HT1080 (cell line): ENCODE measurements at places on chromosomes 3 and 15. TPM values are rescaled to one million over a fixed set of nuclear protein-coding genes. Genes with fewer than 3 reads are reported as not detected.
A peak's percentile ranks its signal among the peaks of the same experiment; 100 is the strongest.

The NR1I2 gene
- total RNA-seq: 0.03 TPM in 2 replicates

The CDC25A gene
- 36.5 and 43.4 TPM in 2 replicates for total RNA-seq

The CLRN1 gene
- not detected in 2 replicates for total RNA-seq

The TIGIT gene
- 0.20 TPM in 1 of 2 replicates, not detected in the other for total RNA-seq

The SCAMP5 gene
- total RNA-seq: 0.90 and 1.8 TPM in 2 replicates

The MAPKBP1 gene
- total RNA-seq: 19.5 and 20.6 TPM in 2 replicates

The PIGBOS1 gene
- total RNA-seq: 13.0 and 15.4 TPM in 2 replicates

The RAB27A gene
- total RNA-seq: 9.5 and 12.8 TPM in 2 replicates

The GALNT15 gene
- total RNA-seq: 0.13 and 0.26 TPM in 2 replicates

The PLS1 gene
- total RNA-seq: 20.8 and 24.8 TPM in 2 replicates

The TLR9 gene
- total RNA-seq: not detected in 2 replicates

The EBLN2 gene
- 1.6 and 1.9 TPM in 2 replicates for total RNA-seq

The C3orf20 gene
- 0.05 TPM in 1 of 2 replicates, not detected in the other for total RNA-seq

The NLGN1 gene
- total RNA-seq: 1.6 and 3.1 TPM in 2 replicates

GRCh38 chr3:88775026-88775690 is 332.3 kb upstream of the EPHA3 start:
- DNase-seq: no peak

DNA sequence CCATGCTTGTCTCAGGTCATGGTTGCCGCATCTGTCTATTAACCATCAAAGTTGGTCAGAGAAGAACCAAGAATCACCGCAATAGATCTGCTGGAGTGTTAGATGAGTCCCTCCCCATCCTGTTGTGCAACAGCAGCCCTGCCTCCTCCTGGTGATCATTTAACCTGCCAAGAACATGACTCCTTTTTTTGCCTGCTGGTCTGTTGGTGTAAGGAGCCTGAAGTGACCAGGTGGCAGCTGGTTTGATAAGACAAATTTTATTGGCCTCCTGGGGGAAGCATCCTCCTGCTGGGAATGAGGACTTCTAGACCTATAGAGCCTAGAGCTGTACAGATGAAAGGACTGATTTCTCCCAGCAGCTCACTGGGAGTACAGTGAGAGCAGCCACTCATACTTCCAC is 43.5 kb upstream of the RAF1 start:
- no peak for DNase-seq

GRCh38 chr15:50262533-50262932 is 3.0 kb downstream of the HDC start:
- DNase-seq: no peak

DNA sequence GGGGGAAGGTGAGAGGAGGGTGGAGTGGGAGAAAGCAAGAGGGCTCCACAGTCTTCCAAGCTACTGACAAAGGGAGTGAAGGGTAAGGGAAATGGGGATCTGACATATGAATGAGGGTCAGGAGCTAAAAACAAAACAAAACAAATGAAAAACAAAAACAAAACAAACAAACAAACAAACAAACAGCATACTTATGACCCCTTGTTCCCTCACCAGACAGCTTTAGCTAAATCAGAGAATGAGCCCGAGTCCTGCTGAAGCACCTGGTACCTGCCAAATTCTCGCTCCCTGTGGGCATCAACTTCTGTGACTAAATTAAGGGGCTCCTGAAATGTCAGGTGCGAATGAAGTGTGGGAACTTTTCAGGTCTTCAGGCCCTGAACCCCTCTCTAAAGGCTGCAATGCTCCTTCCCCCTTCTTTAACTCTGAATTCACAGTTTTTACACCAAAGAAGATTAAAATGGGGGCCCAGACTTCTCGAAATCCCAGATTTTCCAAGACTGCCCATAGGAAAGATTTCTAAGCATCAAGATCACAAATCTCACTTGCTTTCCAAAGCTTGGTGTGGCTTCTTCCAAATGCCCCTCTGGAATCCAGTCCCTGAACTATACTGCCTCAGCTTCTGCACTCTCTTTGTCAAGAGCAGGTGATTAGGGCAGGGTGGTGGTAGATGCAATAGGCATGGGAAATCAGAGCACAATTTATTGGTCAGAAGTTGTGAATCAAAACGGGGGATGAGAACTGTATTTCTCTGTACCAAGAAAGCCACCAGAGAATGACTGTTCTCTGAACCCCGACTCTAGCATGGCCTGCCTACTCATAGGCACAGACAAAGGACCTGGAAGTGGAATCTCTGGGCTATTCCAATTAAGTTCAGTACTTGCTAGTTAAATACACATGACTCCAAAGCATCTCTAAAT is 40.9 kb downstream of the ZIC4 start:
- no peak for DNase-seq

DNA sequence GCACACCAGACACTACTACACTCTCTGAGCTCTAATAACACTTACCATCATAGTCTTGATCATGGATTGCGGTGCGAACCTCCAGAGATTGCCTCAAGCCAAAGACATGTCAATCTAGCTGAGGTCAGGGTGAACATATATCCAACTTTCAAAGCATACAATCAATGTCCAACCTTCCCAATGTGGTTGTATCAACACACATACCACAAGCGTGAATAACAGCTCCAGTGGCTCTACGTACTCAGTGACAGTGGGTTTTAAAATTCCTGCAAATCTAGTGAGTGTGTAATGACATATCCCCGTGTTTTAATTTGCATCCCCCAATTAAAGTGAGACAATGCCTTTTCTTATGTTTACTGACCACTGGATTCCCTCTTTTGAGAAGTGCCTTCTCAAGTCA is 29.6 kb downstream of the SFMBT1 start:
- DNase-seq: no peak

GRCh38 chr15:41556677-41557076 is 2.3 kb upstream of the TYRO3 start:
- no peak for DNase-seq

GRCh38 chr3:175200391-175201095 is 341.4 kb downstream of the NAALADL2 start:
- DNase-seq: peak; percentile 42

DNA sequence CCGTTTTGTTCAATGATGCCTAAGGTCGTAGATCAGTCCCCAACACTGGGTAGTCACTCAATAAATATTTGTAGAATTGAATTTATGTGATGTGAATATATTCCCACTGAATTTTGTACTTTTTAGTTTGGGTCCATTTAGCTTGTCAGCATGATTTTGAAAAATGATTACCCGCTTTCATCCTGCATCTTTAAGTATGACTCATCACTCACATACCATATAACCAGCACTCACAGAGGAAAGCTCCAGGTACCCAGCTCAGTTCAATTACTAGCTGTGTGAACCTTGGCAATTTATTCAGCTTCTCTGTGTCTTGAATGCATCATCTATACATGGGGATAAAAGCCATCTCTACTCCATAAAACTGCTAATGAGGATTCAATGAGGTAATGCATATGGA is 2.2 kb upstream of the MLF1 start:
- peak; percentile 58 for DNase-seq

DNA sequence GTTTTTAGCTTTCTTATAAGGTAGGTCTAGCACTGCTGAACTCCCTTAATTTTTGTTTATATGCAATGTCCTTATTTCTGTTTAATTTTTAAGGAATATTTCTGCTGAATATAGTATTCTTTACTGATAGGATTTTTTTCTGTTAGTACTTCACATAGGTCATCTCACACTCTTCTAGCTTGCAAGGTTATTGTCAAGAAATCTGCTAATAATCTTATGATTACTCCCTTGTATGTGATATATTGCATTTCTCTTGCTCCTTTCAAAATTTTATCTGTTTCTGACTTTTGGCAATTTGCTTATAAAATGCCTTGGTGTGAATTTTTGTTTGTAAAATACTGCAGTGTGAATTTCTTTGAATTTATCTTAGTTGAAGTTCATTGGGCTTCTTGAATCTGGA is 298.4 kb downstream of the GAP43 start:
- no peak for DNase-seq

DNA sequence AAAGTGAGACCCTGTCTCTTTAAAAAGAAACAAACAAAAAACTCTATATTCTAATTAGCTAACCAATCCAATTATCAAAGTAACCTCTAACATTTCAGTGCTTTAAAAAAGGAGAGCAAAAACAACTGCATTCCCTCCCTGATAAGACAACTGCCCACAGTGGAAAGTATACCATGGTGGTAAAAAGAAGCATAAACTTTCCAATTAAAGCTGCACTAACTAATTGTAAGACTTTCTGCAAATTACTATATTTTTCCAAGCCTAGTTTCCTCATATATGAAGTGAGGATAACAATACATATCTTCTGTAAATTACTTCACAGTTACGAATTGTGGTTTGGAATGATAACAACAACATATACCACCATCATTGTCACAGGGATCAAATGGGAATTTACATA is 35.5 kb downstream of the STAG1 start:
- DNase-seq: no peak

DNA sequence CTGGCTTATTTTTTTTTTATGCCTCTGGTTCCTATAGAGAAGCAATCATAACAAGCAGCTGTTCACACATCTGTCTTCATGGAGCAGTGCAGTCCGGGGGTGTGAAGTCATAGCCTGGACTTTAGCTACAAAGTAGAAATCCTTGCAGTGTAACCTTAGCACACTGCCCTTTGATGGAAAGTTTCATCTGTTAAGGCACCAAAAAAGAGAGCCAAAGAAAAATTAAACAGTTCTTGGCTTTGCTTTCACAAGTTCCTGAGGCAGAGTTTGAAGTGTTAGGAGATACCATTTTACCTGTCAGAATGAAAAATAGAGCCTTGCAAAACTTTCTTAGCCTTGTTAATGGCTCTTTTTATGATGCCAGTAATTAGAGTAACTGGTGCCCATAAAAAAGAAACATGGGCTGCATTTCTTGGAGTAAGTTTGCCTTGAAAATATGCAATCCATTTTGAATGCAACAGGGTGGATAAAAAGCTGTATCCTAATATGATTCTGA is 84.1 kb downstream of the PIK3R4 start:
- no peak for DNase-seq

DNA sequence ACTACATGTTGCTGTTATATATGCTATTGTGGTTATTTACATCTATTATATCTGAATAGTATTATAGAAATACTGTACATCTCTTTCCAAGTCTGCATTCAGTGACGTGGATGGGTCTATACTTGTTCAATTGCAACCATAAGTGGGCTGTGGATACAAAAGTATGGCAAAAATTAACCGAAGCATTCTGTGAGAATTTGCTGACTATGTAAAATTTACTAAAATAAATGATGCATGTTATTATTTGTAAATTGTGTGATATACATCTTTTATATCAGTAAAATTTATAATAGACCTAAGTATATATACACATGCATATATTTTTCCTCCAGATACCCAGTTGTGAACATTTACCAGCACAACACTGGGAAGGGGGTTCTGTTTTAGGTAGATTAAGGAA is 215.1 kb downstream of the NECTIN3 start:
- DNase-seq: no peak

DNA sequence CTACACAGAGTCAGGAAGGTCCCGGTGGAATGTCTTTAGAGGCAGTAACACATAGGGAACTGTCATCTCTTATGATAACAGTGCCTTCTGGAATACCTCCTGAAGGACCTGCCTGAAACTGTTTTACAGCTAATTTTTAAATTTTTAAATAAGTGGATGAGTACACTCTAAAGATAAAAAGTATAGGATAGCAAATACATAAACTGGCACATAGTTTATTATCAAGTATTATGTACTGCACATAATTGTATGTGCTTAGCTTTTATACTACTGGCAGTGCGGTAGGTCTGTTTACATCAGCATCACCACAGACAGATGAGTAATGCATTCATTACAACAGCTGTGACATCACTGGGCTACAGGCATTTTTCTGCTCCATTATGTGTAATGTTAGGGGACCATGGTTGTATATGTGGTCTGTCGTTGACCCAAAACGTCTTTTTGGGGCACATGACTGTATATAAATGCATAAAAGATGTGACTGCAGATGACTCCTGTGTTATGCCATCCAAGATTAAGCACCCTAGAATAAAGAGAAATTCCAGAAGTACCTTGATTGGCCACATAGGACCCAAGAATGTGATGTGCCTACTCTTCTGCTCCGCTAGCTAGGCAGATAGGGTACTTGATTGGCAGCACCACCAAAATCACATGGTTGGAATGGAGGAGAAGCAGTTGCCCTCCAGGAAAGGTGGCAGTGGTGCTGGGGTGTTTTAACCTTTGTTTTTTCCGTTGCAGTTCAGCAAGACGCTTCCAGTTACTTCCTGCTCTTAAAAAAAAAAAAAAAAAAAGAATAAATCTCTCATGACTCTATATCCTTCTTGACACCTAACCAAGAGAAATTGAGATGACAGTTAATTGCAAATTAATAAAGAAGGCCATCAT is 3.3 kb downstream of the VPS8 start:
- DNase-seq: peak; percentile 81

GRCh38 chr3:180782195-180782984 is 103.1 kb upstream of the CCDC39 start:
- no peak for DNase-seq

- no peak for DNase-seq
Measured at GRCh38 chr15:31397851-31398661, 71.4 kb downstream of the KLF13 start.

DNA sequence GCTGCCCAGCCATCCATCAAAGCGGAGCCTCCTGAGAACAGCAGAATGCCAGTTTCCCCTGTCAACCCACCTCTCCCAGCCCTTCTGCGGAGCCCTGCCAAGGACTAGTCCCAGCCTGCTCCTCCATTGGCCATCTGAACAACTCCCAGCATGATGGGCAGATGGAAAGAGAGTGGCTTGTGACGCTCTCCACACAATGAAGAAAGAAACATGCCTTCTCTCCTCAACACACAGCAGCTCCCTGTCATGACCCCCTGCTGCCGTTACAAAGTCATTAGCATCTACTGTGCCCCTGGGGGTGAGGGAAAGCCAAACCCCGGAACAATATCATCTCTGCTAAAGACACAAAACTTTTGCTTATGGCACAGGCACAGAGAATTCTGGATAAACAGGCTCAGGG is 33.6 kb downstream of the MECOM start:
- no peak for DNase-seq

GRCh38 chr3:99499235-99500158 is 138.9 kb upstream of the COL8A1 start:
- DNase-seq: peak; percentile 46

- peak; percentile 81 for DNase-seq
Measured at GRCh38 chr3:124985349-124985748, 50.8 kb upstream of the MUC13 start.
